SIG-M5 (cell line): ENCODE measurements at places on chromosomes 5 and 9.

GRCh38 chr9:32525709-32526030, 326 bp downstream of the RIGI start:
- no peak for DNase-seq

DNA sequence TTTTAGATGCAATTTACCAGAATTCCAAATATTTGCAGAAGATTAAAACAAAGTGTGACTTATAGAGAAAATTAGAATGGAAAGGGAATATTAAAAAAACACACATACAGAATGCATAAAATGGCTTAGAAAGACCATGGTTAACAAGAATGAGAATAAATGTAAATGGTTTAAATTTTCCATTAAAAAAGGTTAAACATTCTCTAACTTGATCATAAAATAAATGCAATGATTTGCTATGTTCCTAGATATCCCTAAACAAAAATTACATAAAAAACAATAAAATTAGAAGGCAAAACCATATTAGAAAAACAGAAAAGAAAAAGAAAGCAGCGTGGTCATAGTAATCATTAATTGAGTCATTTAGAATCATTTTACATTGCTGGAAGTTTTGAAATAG, 152.5 kb downstream of the TMEM38B start:
- no peak for DNase-seq

GRCh38 chr9:124412228-124412575, 3.0 kb downstream of the PSMB7 start:
- DNase-seq: no peak

DNA sequence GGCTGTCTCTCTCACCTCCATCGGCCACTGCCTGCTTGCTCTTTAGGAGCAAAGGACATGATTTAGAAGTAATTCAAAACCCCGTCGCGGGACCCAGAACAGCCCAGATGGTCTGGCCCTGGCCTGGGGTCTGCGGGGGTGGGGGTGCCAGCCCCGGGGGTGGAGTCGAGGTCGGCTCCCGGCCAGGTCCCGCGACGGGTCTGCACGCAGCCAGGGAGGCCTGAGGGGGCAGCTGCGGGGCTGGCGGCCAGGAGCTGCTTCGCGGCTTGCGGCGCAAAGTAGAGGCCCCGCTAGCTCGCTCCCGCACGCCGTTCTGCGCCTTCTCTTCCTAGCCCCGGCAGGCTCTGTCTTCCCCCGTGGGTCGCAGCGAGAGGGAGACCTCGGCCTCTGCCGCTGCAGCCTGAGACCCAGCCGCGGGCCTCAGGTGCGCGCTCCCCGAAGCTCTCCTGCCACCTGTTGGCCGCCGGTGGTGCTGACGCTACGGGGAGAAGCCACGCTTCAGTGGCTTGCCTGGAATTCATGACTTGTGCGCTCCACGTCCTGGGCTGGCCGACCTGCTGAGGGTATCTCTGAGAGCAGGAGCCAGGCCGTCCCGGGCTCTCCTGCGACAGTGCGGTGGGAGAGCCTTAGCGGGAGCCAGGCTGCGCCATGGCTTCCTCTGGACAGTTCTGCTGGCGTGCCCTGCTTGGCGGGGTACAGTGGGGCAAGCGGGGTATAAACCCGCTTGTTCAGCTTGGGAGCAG, 157.2 kb upstream of the PITX1 start:
- no peak for DNase-seq

- DNase-seq: no peak
Observed at GRCh38 chr5:31990701-31991110, 183.4 kb downstream of the GOLPH3 start.

GRCh38 chr5:103461243-103461642, 101.3 kb downstream of the NUDT12 start:
- DNase-seq: no peak

DNA sequence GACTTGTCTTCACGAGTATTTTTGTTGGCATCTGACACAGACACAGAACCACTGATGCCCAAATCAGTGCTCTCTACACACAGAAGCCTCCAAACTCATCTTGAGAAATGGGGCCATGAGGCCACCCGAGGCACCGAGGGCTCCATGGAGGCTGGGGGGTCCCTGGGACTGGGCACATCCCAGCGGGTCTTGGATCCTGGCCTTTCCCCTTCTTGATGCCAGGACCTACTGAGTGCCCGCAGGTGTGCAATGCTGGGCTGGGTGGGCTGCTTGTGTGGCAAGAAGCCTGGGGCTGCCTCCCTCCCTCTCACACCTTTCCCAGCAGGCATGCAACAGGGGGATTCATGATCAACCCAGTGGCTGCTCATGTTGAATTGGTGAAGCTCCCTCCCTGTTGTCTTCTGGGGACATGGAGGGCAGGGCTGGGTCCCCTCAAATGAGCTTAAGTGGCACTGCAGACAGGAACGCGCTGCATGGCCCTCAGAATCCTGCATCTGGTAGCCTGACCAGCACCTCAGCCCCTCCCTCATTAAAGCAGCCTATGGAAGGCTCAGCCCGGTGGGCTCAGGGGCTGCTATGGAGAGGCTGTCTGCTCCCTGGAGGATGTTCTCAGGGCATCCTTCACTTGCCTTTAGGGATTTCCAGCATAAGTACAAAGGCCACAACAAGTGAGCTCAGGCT, 63.7 kb upstream of the SIMC1 start:
- no peak for DNase-seq

DNA sequence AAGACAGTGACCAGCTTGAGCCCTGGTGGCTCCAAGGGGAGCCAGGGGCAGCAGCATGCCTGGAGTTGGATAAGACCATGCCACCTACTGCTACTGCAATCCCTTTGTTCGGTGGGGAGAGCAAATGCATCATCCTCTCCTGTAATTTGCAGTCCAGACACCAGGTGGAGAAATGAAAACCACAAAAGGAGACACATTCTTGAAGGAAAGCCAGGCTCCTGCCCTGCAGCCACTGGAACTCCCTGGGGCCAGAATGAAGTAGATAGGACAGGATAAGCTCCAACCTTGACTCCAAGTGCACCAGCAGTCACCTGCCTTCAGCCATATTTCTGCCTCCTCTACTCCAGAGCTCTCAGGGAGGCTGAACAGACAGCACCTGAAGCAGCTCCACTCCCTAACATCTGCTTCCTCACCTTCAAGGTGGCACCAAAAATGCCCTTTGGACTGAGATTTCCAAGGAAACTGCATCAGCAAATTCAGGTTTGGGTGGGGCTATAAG, 65.1 kb upstream of the IQGAP2 start:
- DNase-seq: no peak

GRCh38 chr5:19608444-19609002, 379.5 kb downstream of the CDH18 start:
- no peak for DNase-seq

- no peak for DNase-seq
Observed at GRCh38 chr5:125891061-125891725, 532.0 kb upstream of the GRAMD2B start.

- no peak for DNase-seq
Observed at GRCh38 chr9:109975574-109976295, 195.7 kb downstream of the PALM2AKAP2 start.

GRCh38 chr5:114477816-114478334, 116.0 kb downstream of the KCNN2 start:
- no peak for DNase-seq

DNA sequence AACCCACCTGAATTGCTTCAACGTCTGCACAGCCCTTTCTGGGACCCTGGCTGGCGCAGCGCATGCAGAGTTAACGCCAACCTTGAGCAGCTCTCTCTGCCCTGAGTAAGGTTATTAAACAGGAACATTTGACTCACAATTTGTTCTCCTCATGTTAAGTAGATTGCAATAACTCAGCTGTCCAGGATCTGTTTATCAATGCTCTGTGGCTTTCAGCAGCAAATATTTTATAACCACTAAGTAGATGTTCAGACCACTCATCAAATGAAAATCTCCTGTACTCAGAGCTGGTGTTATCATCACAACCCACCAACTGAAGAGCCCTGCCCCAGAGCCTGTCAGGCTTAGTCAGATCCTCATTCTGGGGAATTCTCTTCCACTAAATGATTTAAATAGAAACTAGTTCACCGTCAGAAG, 403.0 kb downstream of the ZNF608 start:
- DNase-seq: no peak

- DNase-seq: no peak
Observed at GRCh38 chr9:126410229-126410628, 83.6 kb downstream of the MVB12B start.

GRCh38 chr9:26502311-26502710, 390.3 kb downstream of the CAAP1 start:
- DNase-seq: no peak

DNA sequence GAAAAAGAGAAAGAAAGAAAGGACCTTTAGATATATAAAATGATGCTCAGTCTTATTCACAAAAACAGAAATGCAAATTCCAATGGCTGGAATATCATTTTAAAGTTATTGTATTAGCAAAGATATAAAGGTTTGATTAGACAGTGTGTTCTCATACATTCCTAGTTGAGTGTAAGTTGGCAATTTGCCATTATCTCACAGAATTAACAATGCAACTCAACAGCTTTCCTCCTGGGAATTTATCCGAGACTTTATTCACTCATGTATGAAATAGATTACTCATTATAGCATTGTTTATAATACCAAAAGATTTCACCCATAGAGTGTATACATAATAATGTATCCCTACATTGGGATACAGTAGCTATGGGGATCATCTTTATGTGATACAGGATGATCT, 27.1 kb upstream of the MLLT3 start:
- no peak for DNase-seq

- DNase-seq: no peak
Observed at GRCh38 chr9:135951889-135952663, 9.1 kb downstream of the UBAC1 start.

DNA sequence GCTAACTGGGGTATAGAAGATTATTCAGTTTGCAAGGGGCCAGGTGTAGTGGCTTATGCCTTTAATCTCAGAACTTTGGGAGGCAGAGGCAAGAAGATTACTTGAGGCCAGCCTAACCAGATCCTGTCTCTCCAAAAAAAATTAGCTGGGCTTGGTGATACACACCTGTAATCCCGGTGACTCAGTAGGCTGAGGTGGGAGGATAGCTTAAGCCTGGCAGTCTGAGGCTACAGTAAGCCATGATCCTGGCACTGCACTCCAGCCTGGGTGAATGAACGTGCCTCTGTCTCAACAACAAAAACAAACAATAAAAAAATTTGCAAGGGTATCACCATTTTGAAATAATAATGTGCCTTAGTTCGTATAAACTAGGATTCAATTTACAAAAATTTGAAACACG, 51.3 kb downstream of the BAAT start:
- no peak for DNase-seq

- DNase-seq: no peak
Observed at GRCh38 chr9:107975426-107976010, 485.9 kb upstream of the KLF4 start.

- no peak for DNase-seq
Observed at GRCh38 chr9:124370896-124371582, 44.2 kb downstream of the PSMB7 start.

DNA sequence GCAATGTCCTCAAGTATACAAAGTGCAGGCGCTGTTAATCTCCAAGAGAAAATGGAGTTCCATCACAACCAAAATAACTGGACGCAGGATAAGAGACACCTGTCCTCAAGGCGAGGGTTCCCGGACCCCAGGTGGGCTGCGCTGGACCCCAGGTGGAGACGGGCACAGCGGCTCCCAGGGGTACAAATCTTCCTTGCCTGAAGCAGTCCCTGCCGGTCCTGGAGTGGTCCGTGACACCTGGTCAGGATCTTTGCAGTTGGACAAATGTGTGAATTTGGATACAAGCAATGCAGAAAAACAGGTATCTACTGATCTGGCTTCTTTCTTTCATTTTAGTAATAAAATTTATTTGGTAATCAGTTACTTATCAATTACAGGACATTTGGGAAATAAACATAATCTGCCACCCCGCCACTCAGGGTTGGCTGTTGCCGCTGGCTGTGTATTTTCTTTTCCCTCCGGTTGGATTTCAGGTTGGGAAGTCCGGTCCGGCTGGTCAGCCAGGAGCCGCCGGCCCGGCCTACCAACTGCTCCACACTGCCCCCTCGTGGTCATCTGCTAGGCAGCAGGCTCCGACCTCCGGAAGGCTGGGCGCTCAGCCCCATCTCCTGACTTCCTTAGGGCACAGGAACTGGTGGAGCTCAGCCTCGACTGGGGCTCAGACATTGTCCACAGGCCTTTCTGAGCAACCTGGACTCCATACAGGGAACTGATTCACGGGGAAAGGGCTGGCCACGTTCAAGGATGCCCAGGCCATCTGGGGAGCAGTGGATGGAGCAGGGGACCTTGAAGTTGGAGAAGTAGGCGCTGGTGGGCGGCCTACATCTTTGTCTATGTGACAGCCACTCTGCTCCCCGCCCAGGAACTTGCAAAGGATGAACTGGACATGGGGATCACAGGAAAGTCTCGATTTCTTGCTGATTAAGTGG, 43.4 kb downstream of the NXNL2 start:
- no peak for DNase-seq
